ENCODE measurements at places on chromosomes 5 and 9. TPM values are rescaled to one million over a fixed set of nuclear protein-coding genes. Genes with fewer than 3 reads are reported as not detected.

MARCHF3 gene
- 8.4 TPM for total RNA-seq

CDC14B gene
- 13.2 TPM for total RNA-seq

TAF9 gene
- total RNA-seq: 66.4 TPM

DOCK2 gene
- 7.3 TPM for total RNA-seq

NTNG2 gene
- 1.9 TPM for total RNA-seq

IGFBPL1 gene
- total RNA-seq: not detected

HRH2 gene
- total RNA-seq: not detected

DNAJB5 gene
- total RNA-seq: 16.1 TPM

IL5 gene
- total RNA-seq: not detected

SH3PXD2B gene
- 32.2 TPM for total RNA-seq

ROPN1L gene
- total RNA-seq: 0.32 TPM

ZNF484 gene
- total RNA-seq: 15.1 TPM

ANKRD20A1 gene
- not detected for total RNA-seq

LOX gene
- 91.1 TPM for total RNA-seq

MAP1B gene
- total RNA-seq: 124 TPM

NMUR2 gene
- total RNA-seq: not detected

SPATA31E1 gene
- not detected for total RNA-seq

IFNA2 gene
- not detected for total RNA-seq

SLC25A2 gene
- total RNA-seq: 0.64 TPM

NR2F1-AS1 gene
- 30.3 TPM for total RNA-seq

NUTM2F gene
- total RNA-seq: not detected

PTPN3 gene
- under 0.01 TPM for total RNA-seq

Measured in fibroblast of villous mesenchyme (primary cell).